ENCODE measurements at places on chromosomes 16 and 17.
A peak's percentile ranks its signal among the peaks of the same experiment; 100 is the strongest.

DNA sequence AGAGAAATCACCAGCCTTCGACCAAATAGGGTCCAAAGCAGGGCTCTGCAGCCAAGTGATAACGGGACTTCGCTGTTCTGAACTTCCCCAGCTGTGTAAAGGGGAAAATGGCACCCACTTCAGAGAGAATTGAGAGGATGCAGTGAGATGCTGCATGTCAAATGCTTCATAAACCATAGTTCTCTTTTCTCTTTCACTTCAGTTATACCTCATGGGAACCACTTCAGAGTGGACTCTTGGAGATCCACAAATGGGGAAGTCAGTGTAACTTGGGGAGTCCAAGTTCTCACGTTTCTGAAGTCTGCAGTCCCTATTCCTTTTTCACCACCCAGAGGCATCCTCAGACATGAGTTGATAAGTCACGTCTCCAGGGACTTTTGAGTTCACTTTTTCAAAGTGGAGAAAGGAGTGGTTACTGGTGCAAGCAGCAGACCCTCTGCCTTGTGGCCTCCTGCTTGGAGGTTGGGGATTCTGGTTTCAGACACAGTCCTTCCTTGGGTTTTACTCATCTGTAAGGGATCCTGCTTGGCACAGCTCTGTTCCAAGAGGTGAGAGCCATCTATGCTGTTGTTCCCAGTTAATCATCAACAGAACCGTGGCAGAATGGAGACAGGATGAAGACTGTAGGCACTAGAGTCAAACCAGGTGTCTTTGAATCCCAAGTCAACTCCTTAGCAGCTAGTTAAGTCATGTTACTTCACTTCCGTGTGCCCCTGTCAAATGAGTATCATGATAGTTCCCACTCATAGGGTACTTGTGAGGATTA lies 123.4 kb upstream of the NOL11 start:
- DNase-seq: no peak

DNA sequence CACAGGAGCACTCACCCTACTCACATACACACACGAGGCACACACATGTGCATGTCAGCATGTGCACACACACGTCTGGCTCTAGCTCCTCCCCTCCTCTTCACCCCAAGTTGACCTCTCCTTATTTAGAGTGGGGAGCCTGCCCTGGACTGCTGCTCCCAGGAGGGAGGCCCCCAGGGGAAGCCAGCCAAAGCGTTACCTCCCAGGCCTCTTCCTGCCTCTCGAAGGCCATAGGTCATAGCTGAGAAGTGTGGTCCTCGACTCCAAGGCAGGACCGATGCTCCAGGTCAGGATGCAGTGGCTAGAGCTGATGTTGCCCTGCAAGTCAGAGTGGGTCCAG lies 18.8 kb downstream of the POLR3K start:
- DNase-seq: no peak

- DNase-seq: peak; percentile 50
These were observed 29.1 kb downstream of the AKAP1 start for GRCh38 chr17:57114085-57114673.

DNA sequence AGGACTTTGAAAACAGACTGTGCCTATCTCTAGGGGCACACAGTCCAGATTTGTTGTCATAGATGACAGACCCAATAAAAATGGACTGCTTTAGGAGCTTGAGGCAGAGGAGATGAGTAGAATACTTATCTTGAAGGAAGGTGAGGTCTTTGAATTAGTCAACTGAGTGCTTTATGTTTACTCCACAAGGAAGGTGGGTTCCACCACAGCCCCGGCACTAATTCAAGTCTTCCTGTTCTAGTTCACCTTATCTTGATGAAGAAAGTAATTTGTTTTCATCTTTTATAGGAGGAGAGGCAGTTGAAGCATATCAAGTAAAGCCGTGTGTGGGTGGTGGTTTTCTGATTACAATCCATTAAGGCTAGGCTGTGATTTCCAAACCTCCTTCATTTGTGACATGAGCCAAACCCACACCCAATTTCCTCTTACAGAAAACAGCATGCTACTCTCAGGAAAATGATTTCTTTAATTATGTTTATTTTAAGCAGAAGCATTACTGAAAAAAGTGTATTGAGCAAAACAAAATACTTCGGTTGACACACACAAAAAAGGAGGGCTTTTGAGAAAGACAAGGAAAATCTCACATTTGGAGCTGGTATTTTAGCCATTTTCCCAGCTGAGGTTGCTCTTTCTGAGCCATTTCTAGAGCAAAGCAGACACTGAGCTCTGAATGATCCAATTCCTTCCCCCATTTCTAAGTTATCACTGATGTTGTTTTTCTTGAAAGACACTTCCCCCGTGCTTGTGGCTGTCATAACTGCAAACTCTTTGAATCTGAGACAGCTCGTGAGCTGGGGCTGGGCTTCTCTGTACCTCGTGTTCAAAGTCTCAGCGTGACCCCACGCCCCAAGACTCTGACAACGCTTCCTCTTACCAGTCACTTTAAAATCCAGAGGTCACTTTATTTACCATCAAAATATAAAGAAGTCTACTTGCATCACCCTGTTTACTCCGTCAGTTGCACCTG lies 35.4 kb downstream of the CDRT15 start:
- no peak for DNase-seq
